ENCODE measurements at places on chromosomes 7 and 10. TPM values are rescaled to one million over a fixed set of nuclear protein-coding genes. Genes with fewer than 3 reads are reported as not detected.
A peak's percentile ranks its signal among the peaks of the same experiment; 100 is the strongest.

- no peak for DNase-seq
Observed at GRCh38 chr7:103989785-103990767, 618 bp upstream of the RELN start.

GRCh38 chr10:103548581-103549348, 55.3 kb downstream of the NEURL1 start:
- no peak for DNase-seq

- peak; percentile 91 for DNase-seq
Observed at GRCh38 chr10:124717911-124718741, 26.1 kb downstream of the FAM53B start.

GRCh38 chr7:100471021-100471420, 7.0 kb upstream of the SPACDR start:
- DNase-seq = no peak

DNA sequence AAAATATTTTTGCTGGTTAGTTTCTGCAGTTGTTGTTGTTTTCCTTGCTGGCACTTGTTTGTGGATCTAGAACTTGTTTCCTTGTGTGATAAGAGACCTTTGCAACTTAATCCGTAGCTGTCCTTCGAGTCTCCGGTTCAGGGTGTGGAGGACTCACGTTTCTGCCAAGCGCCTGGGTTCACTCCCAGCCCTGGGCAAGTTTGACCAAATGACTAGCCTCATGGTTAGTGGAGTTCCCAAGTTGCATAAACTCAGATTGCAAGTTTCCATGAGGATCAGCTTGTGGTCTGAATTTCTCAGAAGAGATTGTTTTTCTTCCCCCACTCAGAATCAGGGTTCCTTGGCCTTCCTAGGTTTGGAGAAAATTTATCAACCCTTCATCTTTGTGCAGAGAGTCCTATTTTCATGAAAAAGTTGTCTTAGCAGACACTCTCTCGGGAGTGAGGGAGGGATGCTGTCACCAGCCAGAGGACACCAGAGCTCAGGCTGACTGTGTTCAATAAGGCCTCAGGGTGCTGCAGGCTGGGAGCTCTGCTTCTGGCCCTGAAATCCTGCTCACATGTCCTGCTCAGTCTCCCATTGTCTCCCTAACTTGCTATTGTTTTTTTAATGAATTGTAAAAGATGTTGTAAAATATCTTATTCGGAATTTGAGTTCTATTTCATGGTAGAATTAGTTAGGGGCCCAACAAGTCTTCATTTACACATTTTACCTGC, 377.7 kb upstream of the KLF6 start:
- no peak for DNase-seq

GRCh38 chr7:149885191-149886017, 11.6 kb downstream of the ATP6V0E2 start:
- DNase-seq = no peak

DNA sequence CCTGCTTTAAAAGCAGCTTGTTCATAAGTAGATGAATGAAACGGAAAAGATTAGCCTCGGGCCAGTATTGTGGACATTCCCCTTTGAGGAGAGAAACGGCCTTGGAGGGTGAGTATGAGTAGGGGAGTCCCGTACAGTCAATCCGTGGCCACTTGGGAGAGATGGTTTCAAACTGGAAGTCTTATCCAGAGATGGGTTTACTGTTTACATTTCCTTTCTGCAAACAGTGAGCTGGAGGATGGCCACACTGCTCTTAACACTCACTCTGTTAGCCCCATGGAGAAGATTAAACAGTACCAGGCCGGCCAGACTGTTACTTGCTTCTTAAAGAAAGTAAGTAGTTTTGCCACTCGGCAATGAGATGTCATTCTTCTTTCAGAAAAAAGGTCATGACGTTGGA, 20.3 kb downstream of the CALHM2 start:
- DNase-seq = no peak

DNA sequence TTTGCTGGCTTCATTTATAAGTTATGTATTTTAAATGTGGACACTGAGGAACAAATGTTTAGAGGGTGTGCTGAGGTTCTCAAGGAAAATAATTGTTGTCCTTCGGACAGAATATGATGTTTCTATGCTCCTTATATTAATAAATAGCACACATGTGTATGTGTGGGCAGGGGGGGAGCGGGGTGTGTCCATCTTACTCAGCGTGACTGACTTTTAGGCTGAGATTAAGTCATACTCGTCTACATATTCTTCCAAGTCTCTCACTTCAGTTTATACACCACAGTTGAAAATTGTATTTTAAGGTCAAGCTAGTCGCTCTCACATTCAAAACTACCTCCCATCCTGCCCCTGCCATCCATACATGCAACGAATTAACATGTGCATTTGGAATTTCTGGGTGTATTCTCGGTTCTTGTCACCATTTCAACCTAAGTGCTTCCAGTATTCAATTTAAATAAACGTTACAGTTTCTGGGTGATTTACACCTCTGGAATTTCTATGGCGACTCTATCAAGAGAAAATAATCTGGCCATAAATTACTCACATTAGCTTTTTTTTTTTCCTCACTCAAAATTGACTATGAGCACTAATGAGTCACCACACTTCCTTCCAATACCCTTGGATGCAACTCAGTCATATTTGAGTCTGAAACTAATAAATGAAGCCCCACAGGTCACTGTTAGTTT, 3.3 kb downstream of the PCDH15 start:
- no peak for DNase-seq

DNA sequence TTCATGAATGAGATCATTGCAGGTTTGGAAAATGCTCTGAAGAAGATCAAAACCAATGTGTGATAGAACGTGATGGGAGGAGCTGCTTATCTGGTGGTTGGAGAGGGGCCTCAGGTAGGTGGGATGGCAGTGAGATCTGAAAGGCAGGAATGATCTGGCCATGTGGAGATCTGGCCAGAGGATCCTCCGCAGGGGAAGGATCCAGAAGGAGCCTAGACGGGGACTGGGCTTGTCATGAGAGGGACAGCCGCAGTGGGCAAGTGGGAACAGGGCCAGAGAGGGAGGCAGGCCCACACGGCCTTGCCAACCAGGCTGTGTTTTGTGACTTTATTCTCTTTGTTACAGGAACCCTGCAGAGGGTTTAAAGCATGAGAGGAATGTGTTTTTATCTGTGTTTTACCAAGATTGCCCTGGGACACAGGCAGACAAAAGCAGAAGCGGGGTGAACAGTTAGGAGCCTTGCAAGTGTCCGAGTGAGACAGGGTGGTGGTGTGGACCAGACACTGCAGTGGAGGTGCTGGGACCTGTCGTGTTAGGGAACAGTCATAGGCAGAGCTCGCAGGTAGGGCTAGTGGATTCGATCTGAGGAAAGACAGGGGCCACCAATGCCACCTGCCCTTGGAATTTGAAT, 66.6 kb downstream of the TLL2 start:
- DNase-seq = no peak

- no peak for DNase-seq
Observed at GRCh38 chr7:149873970-149874643, 338 bp downstream of the ATP6V0E2 start.

- DNase-seq = no peak
Observed at GRCh38 chr7:26101361-26102151, 50.4 kb upstream of the NFE2L3 start.

GRCh38 chr10:75611172-75611992, 180.0 kb downstream of the LRMDA start:
- no peak for DNase-seq

DNA sequence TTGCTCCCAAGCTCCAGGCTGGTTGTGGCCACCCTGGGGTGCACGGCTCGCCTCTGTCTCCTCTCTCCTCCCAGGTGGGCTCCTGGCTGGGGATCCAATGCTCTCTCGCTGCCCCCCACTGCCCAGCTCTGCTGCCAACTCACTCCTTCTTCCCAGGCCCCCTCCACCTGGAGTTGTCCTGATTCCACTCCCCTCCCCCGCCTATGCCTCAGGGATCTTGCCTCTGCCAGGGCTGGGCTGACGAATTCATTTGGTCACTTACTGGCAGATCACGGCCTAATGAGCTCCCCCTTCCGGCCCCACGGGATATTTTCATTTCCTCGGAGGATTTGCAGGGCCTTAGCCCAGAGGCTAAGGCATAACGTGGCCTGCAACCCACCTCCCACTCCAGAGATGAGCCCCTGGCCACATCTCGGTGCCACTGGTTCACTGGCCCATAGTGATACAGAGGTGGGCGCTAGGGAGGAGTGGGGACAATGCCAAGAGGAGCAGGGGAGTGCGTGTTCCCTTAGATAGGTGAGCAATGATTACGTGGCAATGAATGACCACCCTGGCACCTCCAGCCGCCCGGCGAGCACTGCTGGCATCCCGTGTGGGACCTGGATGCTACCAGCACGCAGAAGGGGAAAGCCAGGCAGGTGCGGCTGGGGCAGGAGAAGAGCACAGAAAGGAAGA, 344.6 kb upstream of the SHH start:
- no peak for DNase-seq

- no peak for DNase-seq
Observed at GRCh38 chr7:38563741-38564140, 67.4 kb downstream of the AMPH start.

GRCh38 chr7:70812511-70812910, 319.4 kb upstream of the GALNT17 start:
- DNase-seq = no peak

GRCh38 chr7:74561898-74562613, 95.5 kb upstream of the GTF2I start:
- no peak for DNase-seq

- DNase-seq = no peak
Observed at GRCh38 chr7:17146621-17147020, 151.8 kb upstream of the AHR start.

DNA sequence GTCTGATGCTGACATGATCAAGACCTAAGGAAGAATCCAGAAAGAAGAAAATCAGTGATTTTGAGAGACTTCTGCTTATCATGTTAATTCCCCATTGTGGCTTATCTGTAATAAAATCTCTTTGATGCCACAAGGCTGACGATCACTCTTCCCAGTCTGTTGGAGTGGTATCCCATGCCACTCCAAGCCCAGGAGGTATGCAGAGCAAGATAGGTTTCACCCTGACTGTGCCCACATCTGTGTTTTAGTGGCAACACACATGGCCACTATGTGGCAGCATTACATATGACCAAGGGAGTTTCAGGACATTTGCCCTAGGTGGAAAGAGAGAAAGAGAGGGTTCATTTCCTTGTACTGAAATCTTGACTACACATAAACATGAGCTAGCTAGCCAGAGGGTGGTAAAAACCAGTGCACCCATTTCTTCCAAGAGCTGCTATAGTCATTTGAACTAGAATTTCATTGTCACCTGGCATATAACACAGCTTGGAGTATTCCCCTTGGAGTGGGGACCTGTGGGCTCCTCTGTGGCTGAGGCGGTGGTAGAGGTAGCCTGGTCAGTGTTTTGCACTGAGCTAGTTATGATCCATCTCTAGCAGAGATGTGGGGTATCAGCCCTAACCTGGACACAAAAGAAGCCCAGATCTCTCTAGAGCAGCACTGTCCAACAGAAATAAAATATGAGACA, 20.8 kb downstream of the LAMB4 start:
- DNase-seq = peak; percentile 2

DNA sequence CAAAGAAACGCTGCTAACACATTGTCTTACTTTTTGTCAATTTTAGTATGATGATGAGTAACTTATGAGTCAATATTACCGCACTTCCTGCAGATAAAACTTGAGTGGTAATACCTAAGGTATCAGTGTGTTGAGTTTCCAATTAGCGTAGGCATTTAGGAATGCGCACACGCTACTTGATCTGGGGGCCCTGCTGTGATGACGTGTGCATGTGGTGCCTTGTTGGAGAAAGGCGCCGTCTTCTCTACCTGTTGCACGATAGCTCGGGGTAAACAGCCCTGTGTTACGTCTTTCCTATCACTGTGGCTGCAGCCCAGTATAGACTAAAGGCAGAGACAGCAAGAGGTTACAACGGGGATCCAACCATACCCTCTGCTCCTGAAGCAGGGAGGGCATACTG, 476.8 kb upstream of the ADARB2 start:
- no peak for DNase-seq

DNA sequence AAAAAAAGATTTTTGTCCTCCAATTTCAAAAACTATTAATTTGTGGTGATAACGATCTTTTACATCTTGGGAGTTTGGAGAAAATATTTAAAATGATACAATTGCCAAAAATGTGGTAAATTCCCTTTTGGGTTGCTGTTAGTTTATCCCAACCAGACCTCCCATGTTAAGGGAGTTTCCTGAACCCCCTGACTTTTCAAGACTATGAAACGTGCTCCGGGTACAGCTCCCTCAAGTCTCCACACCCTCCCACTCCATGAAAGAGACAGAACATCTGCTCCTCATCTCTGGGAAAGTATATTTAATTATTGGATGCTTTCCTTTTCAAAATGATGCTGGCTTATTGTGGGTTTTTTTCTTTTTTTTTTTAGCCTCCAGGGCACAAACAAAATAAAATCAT, 534.6 kb upstream of the NRP1 start:
- DNase-seq = no peak

- no peak for DNase-seq
Observed at GRCh38 chr7:123608991-123609882, 7.6 kb downstream of the ASB15 start.

GRCh38 chr7:158264881-158265742, 322.5 kb downstream of the PTPRN2 start:
- no peak for DNase-seq

GRCh38 chr10:119478811-119479341, 63.6 kb downstream of the RGS10 start:
- no peak for DNase-seq

DNA sequence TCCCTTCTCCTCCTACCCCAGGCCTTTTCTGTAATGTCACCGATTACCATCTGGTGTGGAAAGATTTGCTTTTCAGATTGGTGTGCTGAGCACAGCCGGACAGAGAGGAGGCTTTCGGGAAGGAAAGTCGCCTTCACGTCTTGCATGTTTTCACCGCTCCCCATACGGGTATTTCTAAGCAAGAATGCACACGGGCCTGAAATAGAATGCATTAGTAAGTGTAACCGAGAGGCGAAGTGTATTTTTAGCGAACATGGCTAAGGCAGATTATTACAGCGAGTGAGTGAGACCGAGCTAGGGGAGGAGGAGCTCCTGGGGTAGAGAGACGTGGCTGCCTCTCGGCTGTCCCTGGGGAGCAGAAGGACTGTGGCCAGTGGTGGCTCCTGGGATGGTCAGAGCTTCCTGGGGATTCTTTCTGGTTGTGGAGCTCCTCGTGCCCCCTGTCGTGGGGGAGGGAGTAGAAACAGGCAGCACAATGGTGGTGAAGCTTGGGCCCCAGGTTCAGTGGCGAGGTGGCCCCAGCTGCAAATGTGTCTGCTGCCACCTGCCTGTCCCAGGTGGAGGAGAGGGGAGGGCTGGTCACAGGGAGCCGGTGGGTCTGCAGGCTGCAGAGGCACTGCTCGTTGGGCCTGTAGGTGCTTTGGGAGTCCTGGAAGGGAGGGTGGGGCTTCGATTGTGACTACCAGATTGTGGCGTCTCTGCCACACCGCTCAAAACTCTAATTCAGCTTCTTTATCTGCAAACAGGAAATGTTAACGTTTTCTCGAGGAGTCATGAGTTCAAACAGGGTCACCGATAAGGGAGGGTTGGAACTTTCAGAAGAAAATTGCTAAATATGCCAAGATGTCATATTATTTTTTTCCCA, 135.8 kb downstream of the CAMK1D start:
- DNase-seq = peak; percentile 49

The ASB10 gene
- total RNA-seq = not detected

The PARD3 gene
- 3.7 TPM for total RNA-seq

The CCL24 gene
- total RNA-seq = 0.46 TPM

The CYP2W1 gene
- total RNA-seq = not detected

The EGR2 gene
- total RNA-seq = 76.7 TPM

The TAS2R5 gene
- total RNA-seq = 1.3 TPM

The PILRA gene
- 14.1 TPM for total RNA-seq

The LYZL1 gene
- total RNA-seq = not detected

The BMI1 gene
- total RNA-seq = 87.5 TPM

The CPVL gene
- not detected for total RNA-seq

The THSD7A gene
- not detected for total RNA-seq

The MAP3K8 gene
- total RNA-seq = 41.1 TPM

The BEND7 gene
- 0.99 TPM for total RNA-seq

The CYP2E1 gene
- total RNA-seq = 0.83 TPM

Data from activated T-cell treated with anti-CD3 and anti-CD28 coated beads, Interleukin-2, amount 50 U/mL, for 72 hours (primary cell).